Suprapubic skin (tissue), 4 donors: ENCODE measurements at places on chromosomes 4 and X. TPM values are rescaled to one million over a fixed set of nuclear protein-coding genes. Genes with fewer than 3 reads are reported as not detected.

DNA sequence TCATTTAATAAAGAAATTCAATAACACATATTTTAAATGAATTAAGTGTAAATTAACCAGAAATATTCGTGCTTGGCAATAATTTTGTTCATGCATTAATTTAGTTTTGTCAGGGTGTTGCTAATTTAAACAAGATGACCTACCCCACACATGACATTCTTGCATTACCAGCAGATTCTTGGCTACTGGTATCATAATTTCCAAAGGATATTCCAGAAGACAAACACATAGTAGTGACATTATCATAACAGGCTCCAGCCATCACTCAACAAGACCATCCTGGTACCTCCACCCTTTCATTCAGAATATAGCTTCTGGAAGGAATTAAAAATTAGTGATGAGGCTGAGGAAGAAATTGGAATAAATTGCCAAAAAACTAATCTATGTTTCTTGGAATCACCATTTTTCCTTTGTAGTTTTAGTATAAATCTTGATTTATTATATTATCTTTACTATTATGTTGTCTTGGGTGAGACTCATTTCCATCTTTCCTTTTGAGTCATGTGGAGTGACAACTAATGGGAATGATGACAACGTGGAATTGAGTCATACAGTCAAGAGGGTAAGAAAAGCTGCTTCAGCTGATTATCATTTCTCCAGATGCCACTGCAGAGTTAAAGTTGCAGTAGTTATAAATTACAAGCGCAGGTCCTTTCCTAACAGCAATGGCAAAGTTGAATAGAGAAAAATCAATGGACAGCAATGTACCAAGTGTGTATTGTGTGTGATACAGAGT lies 30.9 kb upstream of the HHIP start:
- no peaks in the 10 kb centered on the region for H3K4me1 ChIP-seq
- DNase-seq = no peak
- H3K27me3 ChIP-seq = no peaks in the 10 kb centered on the region
- no peak overlapping the region for H3K27ac ChIP-seq
- no peaks in the 10 kb centered on the region for H3K36me3 ChIP-seq
- H3K4me3 ChIP-seq = no peak overlapping the region

GRCh38 chrX:154022108-154022507 lies 2.4 kb upstream of the IRAK1 start:
- no peaks in the 10 kb centered on the region for H3K27me3 ChIP-seq
- H3K4me1 ChIP-seq = peaks cover 45% of the 10 kb centered on the region
- H3K27ac ChIP-seq = no peak overlapping the region
- H3K4me3 ChIP-seq = no peak overlapping the region
- H3K36me3 ChIP-seq = peaks cover 2% of the 10 kb centered on the region
- no peak for DNase-seq

DNA sequence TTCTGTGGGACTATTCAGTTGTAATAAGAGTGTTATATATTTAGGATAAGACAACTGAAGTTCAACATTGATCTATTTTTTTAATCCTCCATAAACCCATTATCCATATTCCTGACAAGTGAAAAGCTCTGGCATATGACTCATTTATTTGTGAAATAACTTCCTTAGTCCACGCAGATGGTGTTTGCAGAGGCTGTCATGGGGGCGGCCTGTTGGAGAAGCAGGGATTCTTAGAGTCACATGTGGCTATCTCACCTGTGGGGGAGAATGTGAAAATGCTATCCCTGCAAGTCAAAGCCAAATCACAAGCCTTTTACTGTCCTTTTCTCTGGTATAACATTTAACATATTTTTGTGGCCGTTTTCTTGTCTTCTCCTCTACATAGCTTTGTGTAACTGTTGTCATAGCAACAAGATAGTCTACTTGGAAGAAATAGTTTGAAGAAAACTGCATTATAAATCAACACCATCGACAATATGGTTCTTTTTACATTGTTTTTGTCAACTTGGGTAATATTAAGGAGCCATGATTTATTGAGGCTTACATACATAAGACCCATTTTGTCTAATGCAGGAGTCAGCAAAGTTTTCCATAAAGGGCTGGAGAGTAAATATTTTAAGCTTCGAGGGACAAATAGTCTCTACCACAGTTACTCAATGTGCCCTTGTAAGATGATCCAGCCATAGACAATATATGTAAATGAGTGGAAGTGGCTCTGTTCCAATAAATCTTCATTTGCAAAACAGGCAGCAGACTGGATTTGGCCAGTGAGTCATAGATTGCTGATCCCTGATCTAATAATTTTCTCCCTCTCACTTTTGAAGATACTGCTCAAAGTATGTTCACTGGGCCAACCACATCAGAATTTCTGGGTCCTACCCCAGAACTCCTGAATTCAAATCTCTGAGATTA lies 395.0 kb downstream of the DTHD1 start:
- no peak overlapping the region for H3K27ac ChIP-seq
- H3K4me1 ChIP-seq = no peaks in the 10 kb centered on the region
- no peaks in the 10 kb centered on the region for H3K36me3 ChIP-seq
- no peaks in the 10 kb centered on the region for H3K27me3 ChIP-seq
- H3K4me3 ChIP-seq = no peak overlapping the region
- no peak for DNase-seq

GRCh38 chr4:1651609-1652008 lies 32.5 kb downstream of the FAM53A start:
- no peak overlapping the region for H3K27ac ChIP-seq
- H3K4me1 ChIP-seq = no peaks in the 10 kb centered on the region
- no peaks in the 10 kb centered on the region for H3K27me3 ChIP-seq

GRCh38 chrX:136125106-136125505 lies 22.2 kb upstream of the FHL1 start:
- no peak overlapping the region for H3K27ac ChIP-seq
- H3K36me3 ChIP-seq = no peaks in the 10 kb centered on the region
- H3K4me3 ChIP-seq = no peak overlapping the region
- no peak for DNase-seq
- no peaks in the 10 kb centered on the region for H3K27me3 ChIP-seq

Gene UGT2B11
- total RNA-seq = not detected

Gene FABP2
- not detected for total RNA-seq

Gene SH3RF1
- total RNA-seq = 10.8 TPM
